ENCODE measurements at places on chromosomes 5 and 9. TPM values are rescaled to one million over a fixed set of nuclear protein-coding genes. Genes with fewer than 3 reads are reported as not detected.

Gene FSD1L
- total RNA-seq = 29.5 TPM

Gene ARHGEF39
- 9.1 TPM for total RNA-seq

Gene SLC4A9
- 0.58 TPM for total RNA-seq

DNA sequence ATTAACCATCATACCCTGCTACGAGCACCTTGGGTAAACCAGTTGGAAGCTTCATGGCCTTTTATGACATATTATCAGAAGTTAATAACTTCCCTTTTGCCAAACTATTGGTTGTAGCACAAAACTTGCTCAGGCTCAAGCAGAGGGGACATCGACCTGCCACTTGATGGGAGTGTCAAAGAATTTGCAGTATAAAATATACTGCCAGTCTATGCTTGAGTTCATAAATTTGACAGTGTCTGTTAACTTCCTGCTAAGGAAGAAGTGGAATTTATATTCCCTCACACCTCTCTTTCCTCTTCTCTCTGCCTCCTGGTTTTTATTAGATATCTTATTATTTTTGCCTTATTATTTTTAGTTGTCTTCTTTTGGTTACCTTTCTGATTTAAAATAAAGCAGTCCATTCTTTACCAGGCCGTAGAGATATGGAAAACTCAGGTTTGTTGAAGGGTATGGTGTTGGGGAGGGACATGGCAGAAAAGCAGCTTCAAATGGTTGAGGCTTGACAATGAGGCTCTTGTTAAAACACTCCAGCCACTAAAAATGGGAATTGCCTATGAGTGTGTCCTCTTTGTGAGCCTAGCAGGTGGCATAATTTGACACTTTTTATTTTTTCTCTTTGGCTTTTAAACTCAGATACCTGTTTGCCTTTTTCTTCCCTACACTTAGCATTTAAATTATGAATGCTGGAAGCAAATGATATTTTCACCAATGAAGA lies 298.0 kb downstream of the DOCK8 start:
- DNase-seq = no peak

- DNase-seq = no peak
Observed at GRCh38 chr9:72952914-72953313, at the start of gene ALDH1A1. Gene ALDH1A1, minus strand, starts transcription at chr9:72953053. Its CDS starts 53 bp downstream, at chr9:72953000.

DNA sequence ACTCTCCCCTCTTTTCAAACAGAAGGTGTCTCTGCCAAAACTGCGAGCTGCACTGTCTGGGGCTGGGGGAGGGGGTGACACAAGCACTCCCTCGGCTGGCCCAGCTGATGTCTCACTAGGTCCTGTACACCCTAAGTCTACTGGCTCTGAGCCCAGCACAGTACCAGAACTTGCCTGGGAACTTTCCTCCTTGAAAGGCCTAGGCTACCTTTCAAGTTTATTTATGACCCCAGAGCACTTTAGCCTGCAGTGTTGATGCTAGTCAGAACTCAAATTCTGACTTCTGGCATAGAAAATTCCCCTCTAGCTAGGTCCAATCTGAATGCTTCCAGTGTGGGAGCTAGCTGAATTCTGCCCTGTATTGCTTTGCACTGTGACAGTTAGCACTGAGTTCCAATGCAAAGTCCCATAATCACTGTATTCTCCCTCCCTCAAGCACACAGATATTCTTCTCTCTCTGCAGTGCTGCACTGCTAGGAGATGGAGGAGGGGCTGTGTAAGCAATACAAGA lies 10.5 kb downstream of the LURAP1L start:
- DNase-seq = no peak

GRCh38 chr9:101702257-101702656 lies 36.2 kb downstream of the GRIN3A start:
- DNase-seq = no peak

DNA sequence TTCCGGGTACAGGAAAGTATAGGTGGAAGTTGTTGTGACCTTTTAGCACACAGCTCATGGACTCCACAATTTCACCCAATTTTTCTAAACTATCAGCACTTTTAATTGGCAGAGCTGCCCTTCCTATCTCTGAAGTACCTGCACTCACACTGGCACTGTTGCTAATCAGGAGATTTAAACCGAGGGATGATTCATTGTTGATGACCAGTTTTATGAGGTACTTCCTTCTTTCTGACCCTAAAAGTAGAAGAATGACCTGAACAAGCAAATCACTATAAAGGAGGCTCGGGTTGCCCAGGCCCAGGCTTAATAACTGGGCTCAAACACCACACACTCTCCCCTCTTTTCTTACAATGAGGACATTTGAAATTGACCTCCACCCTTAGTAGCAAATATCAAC lies 105.9 kb downstream of the KCNN2 start:
- DNase-seq = no peak

- DNase-seq = no peak
Observed at GRCh38 chr9:133986774-133987445, 5.2 kb downstream of the VAV2 start.

DNA sequence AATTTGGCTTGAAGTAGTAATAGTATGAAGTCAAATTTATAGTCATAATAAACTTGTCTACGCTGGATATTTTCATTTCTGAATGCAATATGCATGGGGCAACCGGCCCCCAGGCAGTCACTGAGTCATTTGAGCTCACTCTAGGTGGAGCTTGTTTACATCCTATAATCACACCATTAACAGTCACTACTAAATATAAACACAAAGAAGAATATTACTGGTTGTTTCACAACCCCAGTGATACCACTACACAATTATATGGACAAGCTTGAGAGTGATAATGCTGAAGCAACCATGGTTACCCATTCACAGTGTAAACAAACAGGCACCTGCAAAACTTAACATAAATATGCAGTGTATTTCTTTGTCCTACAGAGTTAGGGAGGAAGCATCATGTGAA lies 68.7 kb downstream of the MARCHF3 start:
- DNase-seq = no peak
